ENCODE measurements at places on chromosomes 3 and 15.

DNA sequence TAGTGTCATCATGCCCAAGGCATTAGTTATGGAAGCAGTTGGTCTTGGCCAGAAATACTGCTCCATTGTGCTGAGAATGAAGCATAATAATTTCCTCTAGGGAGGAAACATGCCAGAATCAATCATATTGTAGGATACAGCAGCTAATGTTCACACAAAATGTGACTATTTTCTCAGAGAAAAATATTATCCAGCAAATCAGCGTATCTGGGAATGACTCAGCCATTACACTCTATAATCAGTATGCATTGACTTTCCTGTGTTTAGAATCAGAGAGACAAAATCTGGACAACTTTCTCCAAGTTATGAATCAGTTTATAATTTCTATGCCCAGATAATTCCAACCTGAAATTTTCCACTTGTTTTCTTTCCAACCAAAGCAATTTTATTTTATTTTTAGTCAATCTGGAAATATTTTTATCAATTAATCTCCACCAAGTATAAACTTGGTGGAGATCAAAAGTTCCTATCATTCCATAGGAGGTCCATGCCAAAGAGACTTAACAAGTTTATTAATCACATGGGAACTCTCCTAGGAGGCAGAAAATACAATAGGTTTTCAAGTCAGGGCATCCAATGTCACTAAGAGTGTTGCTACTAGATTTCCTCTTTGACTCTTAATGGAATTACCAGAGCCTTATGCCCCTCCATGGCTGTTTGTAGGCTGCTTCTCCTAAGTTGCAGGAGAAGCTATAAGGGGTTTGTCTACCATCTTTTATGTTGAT lies 36.4 kb downstream of the SUCNR1 start:
- no peak for DNase-seq

DNA sequence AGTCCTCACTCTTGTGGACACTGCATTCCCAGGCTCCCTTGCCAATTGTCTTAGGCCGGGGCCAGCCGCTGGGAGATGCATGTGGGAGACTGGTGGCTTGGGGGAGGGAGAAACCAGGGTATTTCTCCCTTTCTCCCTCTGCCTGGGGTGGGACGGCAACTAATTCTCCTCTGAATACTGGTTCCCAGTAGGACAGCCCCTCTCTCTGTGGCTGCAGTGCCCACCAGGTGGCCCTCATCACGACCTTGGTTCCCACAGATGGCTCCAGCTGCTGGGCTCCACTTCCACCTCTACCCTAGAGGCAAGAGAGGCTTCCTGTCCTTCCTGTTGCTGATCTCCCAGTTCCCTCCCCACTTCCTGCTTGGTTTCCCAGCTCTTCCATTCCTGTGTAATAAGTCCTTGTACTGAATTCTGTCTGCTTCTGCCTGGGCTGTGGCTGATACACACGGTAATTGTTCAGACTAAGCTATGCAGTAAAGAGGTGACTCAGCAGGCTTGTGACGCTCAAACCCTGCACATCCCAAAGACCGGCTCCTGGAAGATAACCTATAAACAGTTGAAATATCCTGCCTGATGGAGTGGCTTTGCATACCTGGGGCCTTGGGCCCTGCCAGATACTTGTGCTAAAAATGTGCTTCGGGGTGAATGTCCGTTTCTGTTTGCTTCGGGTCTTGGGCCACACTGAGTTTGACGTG lies 20.4 kb upstream of the COPG1 start:
- no peak for DNase-seq

- no peak for DNase-seq
These were observed 14.9 kb downstream of the GRAMD2A start for GRCh38 chr15:72182673-72183072.

- no peak for DNase-seq
These were observed 159.5 kb downstream of the PLCH1 start for GRCh38 chr3:155585384-155585783.

- DNase-seq, result no peak
These were observed 4.1 kb downstream of the MB21D2 start for GRCh38 chr3:192913540-192913939.

DNA sequence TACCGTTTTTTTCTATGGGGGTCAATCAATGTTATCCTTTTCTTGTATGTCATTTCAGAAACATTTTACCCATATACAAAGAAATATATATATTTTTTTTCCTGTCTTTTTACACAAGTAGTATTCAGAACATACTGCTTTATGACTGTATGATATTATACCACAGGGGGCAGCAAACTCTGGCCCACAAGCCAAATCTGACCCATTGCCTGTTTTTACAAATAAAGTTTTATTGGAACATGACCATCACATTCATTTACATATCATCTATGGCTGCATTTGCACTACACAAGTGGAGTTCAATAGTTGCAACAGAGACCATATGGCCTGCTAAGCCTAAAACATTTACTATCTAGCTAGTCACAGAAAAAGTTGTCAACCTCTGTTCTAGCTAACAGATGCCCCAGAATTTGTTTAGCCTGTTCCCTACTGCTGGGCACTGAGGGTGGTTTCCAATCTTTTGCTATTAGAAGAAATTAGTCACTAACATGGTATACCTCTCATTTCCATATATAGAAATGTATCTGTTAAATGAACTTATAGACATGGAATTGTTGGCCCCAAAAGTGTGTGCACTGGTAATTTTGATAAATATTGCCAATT lies 57.7 kb downstream of the BFSP2 start:
- peak; percentile 78 for DNase-seq

DNA sequence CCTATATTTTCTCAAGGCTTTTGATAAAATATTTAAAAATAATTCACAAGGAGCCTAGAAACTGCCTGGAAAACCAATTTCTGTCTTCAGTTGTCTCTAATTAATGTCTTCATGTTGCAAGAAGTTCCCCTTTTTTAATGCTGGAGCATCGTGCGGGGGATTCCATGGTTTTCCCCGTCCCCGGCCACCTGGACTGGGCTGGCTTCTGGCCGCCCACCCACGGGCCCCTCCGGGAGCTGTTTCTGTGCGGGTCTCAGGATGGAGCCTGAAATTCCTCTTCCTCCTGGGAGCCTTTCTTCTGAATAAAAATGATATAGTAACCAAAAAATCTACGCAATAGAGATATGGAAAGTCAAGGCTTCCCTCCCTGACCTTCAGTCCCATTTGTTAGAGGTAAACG lies 8.1 kb upstream of the LRRK1 start:
- no peak for DNase-seq

GRCh38 chr3:31534065-31534425 lies 1.3 kb downstream of the STT3B start:
- no peak for DNase-seq

- DNase-seq, result no peak
These were observed 88.7 kb upstream of the EPHB3 start for GRCh38 chr3:184472723-184473428.

DNA sequence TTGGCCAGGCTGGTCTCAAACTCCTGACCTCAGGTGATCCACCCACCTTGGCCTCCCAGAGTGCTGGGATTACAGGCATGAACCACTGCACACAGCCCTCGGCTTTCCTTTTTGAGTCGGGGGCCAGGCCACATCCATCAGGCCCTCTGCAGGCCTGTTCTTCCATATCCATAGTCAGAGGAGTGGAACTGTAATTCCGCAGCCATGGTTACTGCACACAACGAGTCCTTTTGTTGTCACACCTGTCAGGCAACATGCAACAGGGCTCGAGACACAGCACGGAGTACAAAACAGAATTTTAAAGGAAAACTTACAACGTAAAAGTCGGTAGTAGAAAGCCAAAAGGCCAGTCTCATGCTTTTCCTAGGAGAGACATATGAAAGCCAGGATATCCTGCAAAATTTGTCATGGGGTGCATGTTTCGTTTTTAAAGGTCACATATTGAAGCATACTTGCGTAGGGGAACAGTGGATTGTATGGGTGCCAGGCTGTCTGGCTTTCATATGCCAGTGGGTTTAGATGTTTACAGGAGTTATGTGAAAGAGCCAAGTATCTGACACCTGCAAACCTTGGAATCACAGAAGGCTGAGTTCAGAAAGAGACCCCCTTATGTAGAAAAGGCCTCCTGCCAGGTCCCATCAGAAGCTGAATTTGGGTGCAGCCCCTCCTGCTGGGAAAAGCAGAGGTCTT lies 63.2 kb upstream of the LPP start:
- DNase-seq, result no peak

DNA sequence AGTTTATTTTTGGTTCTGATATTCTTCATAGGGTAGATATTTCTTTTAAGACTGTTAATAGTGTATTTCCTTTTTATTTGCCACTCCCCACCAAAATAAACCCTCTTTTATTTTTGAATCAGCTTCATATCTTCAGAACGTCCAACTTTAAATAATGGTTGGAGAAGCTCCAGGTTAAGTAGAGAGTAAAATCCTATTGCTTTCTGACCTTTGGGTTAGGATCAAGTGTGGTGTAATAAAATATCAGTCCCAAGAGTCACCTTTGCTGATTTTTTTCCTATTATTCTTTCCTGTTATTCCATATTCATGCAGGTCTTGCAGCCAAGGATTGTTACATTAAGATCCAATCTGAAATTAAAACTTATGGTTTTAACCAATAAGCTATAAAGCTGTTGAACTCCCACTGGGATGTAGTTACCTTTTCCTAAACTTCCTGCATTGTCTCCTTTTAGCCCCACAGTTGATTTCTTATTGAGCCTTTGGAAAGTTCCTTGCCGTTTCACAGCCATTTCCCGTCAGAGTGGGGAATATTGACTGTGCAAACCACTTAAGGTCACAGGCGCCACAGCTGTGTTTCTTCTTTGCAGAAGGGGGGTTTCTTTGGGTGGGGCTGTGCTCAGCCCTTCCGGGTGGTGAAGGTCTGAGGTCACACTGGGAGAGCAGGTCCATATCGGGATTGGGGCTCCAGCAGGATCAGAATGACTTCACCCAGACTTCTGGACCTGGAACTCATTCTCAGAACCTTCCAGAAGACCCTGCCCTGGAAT lies 287.3 kb upstream of the CTDSPL start:
- no peak for DNase-seq

DNA sequence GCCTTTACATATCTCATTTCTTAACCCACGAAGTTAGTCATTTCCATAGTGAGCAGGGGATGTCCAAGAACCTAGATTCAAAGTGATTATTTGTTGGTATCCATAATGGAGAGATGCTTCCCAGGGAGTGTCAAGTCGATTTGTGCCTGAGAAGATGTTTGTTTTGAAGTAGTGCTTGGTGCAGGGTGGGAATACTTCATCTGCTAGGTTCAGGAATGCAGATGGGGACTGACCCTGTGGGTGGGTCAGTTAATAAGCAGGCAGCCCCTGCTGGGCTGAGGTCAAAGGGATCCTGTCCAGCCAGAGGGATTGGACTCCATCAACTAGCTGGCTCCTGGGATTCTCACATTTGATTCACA lies 44.1 kb upstream of the VILL start:
- no peak for DNase-seq

DNA sequence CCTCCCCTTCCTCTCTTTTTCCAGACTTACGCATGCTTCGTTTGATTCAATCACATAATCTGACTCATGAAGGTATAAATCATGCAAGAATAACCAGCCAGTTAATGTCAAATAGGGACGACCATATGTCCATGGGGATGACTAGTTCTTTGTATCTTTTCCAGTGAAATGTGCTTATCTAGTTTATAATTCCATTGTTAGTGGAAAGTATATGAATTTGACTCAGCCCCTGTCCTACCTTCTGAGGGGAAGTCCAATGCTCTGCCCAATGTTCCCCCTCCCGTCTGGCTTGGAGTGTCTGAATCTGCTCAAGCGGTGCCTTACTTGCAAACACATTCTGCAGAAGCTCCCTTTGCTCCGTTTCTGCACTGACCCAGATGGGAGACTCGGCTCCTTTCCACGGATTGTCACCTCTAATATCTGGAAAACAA lies 55.0 kb upstream of the EPHB3 start:
- peak; percentile 51 for DNase-seq

- DNase-seq, result no peak
These were observed 296.5 kb downstream of the ZIC1 start for GRCh38 chr3:147705651-147706051.

- no peak for DNase-seq
These were observed 28.5 kb upstream of the APOD start for GRCh38 chr3:195612075-195612800.

GRCh38 chr3:197364410-197365071 lies 66.1 kb upstream of the DLG1 start:
- DNase-seq, result no peak

DNA sequence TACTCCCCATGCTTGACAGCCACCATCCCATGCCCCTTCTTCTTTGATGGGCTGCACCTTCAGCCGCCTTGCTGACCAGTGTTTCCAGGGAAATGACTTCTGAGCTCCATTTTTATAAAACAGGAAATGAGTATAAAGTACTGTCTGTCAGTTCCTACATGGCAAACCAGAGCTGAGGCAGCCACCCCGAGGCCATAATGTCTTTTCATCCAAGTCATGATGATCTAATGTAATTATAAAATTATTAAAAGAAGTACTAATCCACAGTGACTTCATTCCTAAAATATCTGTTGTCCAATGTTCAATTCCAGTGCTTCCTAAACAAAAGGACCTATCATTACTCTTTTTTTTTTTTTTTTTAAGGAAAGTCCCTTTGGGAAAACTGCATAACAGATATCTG lies 75.2 kb upstream of the HERC1 start:
- no peak for DNase-seq

GRCh38 chr3:13703071-13703470 lies 154.1 kb downstream of the FBLN2 start:
- no peak for DNase-seq

DNA sequence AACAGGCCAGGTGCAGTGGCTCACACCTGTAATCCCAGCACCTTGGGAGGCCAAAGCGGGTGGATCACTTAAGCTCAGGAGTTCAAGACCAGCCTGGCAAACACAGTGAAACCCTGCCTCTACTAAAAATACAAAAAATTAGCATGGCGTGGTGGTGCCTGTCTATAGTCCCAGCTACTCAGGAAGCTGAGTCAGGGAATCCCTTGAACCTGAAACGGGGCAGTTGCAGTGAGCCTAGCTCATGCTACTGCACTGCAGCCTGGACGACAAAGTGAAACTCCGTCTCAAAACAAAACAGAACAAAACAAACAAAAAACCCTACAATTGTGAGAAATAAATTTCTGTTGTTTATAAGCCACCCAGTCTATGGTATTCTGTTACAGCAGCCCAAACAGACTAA lies 94.7 kb downstream of the PIK3CB start:
- DNase-seq, result no peak

GRCh38 chr15:80744415-80744814 lies 34.8 kb upstream of the CEMIP start:
- no peak for DNase-seq

All from DMS 273 treated with DMSO at 0.1 percent for 48 hours (cell line).